ENCODE measurements at places on chromosomes 5 and 9.
A peak's percentile ranks its signal among the peaks of the same experiment; 100 is the strongest.

DNA sequence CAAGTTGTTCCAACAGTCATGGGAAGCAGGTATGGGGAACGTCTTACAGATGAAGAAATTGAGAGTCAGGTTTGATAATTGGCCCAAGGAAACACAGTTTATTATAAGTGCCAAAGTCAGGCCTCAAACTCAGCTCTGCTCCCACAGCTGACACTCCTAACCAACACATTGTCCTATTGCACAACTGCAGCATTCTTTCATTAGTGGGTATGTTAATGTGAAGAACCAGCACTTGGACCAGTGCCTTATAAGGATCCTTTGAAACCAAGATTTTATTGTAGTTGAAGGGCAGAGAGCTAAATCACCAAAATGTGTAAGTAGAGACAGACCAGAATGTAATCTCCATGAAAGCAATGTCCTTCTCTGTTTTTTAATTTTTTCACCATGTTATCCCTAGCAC is 56.1 kb downstream of the GRIA1 start:
- H3K36me3 ChIP-seq = no peaks in the 10 kb centered on the region
- no peaks in the 10 kb centered on the region for H3K4me1 ChIP-seq
- no peak overlapping the region for H3K4me3 ChIP-seq
- H3K27ac ChIP-seq = no peak overlapping the region
- no peaks in the 10 kb centered on the region for H3K27me3 ChIP-seq

- peaks cover 5% of the 10 kb centered on the region for H3K36me3 ChIP-seq
- H3K27me3 ChIP-seq = no peaks in the 10 kb centered on the region
- no peak overlapping the region for H3K27ac ChIP-seq
- no peak overlapping the region for H3K4me3 ChIP-seq
- H3K4me1 ChIP-seq = peaks cover 2% of the 10 kb centered on the region
Measured at GRCh38 chr9:93435386-93435785, 16.1 kb upstream of the FAM120A start.

DNA sequence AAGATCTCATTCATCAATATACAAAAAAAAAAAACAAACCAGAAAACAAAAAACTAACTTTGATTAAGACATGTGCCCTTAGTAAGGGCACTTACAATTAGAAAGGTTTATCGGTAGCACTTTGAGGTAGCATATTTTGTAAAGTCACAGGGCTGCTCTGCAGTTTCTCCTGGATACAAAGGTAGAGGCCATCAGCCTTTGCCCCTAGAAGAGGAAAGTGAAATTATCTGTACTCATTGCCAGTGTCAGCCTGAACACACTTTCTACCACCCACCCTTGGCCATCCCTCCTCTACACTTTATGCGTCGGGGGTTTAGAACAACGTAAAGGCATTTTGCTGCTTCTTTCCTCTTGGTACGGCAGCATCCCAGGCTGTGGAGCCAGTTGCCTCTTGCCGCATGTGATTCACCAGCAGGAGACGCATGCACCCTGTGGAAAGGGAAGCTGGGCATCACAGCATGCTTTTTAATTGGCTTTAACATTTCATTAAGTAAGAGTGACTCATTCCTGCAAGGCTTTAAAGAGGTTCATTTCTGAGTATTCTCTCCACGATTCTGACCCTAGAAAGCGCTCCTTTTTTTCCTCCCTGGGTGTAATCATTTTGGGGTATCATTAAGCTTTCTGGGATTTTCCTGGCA is 84.6 kb downstream of the CEMIP2 start:
- DNase-seq = no peak
- H3K27ac ChIP-seq = peak overlapping the region; percentile 14
- no peak overlapping the region for H3K4me3 ChIP-seq
- H3K27me3 ChIP-seq = no peaks in the 10 kb centered on the region

DNA sequence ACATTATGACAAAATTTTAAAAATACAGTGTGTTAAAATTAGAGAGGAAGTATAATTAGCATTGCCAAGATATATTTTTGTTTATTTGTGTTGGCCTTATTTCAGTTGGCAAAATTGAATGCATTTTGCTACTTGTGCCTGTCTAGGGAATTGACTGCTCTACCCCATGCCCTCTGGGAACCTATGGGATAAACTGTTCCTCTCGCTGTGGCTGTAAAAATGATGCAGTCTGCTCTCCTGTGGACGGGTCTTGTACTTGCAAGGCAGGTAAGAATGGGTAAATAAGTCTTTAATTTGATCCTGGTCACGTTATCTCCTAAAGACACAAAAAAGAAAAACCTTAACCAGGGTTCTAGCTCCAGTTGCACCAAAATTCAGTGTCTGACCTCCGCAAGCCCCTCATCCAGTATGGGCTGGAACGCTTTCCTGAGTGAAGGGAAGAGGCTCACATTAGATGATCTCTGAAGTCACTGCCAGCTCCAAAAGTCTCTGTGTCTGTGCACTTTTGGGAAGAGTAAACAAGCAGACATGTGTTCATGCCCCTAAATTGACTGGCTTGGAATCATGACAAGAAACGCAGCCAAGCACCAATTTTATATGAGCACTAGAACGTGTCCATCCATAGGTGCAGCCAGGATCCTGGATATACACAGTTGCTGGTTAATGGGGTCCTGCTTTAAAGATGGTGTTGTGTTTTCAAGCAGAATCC is 98.3 kb upstream of the PRRC1 start:
- H3K27ac ChIP-seq = no peak overlapping the region
- no peaks in the 10 kb centered on the region for H3K27me3 ChIP-seq
- peaks cover 12% of the 10 kb centered on the region for H3K4me1 ChIP-seq
- no peak for DNase-seq
- H3K4me3 ChIP-seq = no peak overlapping the region

DNA sequence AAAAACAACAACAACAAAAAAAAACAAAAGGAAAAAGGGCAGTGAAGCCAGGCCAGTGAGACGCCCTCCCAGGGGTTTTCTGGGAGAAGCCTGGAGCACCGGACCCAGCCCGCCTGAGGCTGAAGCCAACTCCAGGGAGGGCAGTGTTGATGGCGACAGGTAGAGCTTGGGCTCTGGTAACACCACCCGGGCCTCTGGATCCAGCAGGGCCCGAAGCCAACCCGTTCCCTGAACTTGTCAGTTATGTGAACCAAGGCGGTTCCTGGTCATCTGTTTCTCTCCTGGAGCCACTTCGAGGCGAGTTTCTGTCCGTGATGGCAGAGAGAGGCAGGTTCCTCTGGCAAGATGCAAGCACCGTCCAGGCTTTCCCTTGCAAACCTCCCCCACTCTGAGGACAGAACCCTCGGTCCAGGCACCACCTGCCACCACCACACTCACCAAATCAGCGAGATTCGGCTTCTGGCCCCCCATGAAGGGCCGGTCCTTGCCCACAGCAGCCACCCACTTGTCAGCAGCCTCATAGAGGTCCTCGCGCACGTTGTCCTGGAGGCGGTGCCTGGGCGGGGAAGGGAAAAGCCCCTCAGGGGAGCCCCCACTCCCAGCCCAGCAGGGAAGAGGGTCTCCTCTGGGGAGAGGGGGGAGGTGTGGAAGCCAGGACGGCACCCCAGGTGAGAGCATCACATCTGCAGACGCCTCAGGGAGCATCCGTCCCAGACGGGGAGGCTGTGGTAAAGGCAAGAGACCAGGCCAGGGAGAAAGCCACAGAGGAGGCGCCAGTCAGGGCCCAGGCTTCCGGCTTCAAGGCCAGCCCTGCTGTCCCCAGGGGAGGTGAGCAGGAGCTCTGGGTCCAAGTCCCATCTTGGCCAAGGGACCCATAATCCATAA is 5.4 kb downstream of the PTGES2 start:
- H3K27ac ChIP-seq = no peak overlapping the region
- H3K36me3 ChIP-seq = peaks cover 19% of the 10 kb centered on the region
- H3K27me3 ChIP-seq = no peaks in the 10 kb centered on the region
- DNase-seq = no peak
- H3K4me1 ChIP-seq = peaks cover 33% of the 10 kb centered on the region

DNA sequence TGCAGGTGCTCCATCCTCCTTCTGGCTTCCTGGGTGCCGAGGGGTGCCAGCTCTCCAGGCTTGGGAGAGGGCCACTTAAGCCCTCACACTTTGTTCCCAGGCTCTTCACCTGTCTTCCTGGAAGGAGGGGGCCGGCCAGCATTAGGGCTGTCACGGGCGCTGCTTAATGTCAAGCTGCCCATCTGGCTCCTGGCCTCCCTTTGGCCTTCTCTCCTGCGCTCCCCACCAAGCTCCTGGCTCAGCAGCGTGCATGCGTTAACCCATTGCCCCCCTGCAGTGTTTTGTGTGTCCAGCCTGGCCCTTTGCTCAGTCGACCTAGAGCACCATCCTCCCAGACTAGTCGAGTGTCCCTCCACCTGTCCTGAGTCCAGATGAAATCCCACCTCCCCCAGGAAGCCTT is 21.3 kb downstream of the NTNG2 start:
- no peak overlapping the region for H3K27ac ChIP-seq
- H3K27me3 ChIP-seq = peaks cover 43% of the 10 kb centered on the region
- H3K4me3 ChIP-seq = no peak overlapping the region
- DNase-seq = no peak
- no peaks in the 10 kb centered on the region for H3K36me3 ChIP-seq

DNA sequence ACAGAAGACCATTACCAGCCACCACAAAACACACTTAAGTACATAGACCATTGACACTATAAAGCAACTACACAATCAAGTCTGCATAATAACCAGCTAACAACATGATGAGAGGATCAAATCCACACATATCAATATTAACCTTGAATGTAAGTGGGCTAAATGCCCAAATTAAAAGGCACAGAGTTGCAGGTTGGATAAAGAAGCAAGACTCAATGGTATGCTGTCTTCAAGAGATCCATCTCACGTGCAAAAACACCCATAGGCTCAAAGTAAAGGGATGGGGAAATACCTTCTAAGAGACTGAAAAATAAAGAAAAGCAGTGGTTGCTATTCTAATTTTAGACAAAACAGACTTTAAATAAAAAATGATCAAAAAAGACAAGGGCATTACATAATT is 113.6 kb upstream of the CD180 start:
- DNase-seq = no peak
- no peaks in the 10 kb centered on the region for H3K36me3 ChIP-seq
- no peak overlapping the region for H3K27ac ChIP-seq
- peaks cover 4% of the 10 kb centered on the region for H3K4me1 ChIP-seq
- H3K27me3 ChIP-seq = no peaks in the 10 kb centered on the region
- H3K4me3 ChIP-seq = no peak overlapping the region

DNA sequence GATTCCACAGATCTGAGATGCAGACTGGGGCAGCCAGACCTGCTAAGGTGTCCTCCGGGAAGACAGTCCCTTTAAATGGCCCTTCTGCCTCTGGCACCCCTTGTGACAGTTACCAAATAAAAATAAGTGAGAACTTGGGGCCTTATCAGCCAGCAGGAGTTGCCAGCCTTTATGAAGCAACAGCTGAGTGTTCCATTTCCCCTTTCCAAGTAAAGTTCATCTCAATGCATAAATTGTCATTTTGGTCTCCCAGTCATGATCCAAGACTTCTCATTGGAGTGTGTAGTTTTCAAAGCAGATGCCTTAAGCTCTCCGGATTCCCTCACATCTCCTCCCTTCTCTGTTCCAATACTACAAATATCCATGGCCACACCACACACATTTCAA is 4.1 kb downstream of the PTCH1 start:
- DNase-seq = no peak
- peaks cover 6% of the 10 kb centered on the region for H3K36me3 ChIP-seq
- no peak overlapping the region for H3K27ac ChIP-seq
- peaks cover 21% of the 10 kb centered on the region for H3K4me1 ChIP-seq

DNA sequence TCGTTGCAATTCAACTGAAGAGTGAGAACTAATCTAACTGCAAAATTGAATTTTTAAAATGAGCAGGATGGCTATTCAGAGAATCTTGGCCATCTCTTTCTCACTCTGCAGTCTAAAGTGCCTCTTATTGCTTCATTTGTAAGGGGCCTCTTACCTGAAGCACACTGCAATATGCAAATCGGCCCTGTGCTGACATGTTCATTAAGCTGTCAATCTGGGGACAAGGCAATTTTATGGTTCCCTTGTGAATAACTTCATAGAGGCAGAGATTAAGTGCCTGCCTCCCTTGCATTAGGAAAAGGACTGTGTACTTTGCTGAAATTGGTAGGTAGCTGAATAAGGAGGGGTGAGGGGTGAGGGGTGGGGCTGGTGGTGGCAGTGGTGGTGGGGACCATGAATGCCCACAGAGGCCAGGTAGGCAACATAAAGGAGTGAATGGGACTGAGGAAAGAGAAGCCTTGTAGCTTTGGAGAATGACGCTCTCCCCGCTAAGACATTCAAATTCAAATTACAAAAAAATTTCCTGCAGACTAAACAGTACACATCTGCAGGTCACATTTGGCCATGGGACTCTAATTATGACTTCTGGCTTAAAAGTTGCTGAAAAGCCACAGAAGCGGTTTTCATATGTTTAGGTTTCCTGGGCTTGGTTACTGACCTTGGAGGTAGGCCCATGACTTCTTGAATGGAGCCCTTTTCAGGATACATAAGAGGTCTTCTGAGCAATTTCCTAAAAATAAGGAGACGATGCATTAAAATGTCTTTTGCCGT is 25.0 kb downstream of the TNFSF8 start:
- no peak for DNase-seq
- no peak overlapping the region for H3K4me3 ChIP-seq
- no peak overlapping the region for H3K27ac ChIP-seq
- H3K36me3 ChIP-seq = no peaks in the 10 kb centered on the region
- H3K4me1 ChIP-seq = peaks cover 57% of the 10 kb centered on the region

DNA sequence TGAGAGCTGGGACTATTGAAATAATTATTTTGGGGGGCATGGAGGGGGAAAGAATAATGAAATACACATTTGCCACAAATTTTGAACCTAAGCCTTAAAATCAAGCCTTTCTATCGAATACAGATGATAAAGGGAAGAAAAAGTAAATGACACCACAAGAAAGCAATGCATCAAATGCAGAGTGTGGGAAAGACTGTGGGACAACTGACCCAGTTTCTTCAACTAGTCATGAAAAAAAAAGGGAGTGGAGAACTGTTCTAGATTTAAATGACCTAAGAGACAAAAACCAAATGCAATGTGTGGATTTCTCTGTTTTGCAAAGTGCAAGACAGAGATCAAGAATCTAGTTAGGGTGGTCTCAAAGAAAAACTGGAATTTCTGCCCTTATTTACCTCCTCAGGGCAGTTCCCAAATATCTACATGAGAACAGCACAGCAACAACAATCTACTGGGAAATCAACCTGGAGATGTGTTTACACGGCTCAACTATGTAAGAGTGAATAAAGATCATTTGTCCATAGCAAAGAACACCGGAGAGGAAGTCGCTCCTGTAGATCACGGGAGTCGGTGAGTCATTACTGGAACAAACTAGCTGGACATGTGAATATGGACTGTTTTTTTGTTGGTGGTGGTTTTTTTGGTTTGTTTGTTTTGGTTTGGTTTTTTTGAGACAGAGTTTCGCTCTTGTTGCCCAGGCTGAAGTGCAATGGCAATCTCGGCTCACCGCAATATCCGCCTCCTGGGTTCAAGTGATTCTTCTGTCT is 145.9 kb downstream of the DROSHA start:
- H3K27ac ChIP-seq = no peak overlapping the region
- no peaks in the 10 kb centered on the region for H3K36me3 ChIP-seq
- no peak for DNase-seq
- H3K4me3 ChIP-seq = no peak overlapping the region

- no peak overlapping the region for H3K27ac ChIP-seq
- no peaks in the 10 kb centered on the region for H3K27me3 ChIP-seq
- DNase-seq = no peak
- H3K36me3 ChIP-seq = no peaks in the 10 kb centered on the region
- H3K4me1 ChIP-seq = peaks cover 5% of the 10 kb centered on the region
Measured at GRCh38 chr5:21831145-21831787, 1021.9 kb downstream of the CDH12 start.
